ENCODE measurements at places on chromosomes 1 and 21.

GRCh38 chr1:168509875-168510791, 33.7 kb downstream of the XCL2 start:
- DNase-seq: no peak

DNA sequence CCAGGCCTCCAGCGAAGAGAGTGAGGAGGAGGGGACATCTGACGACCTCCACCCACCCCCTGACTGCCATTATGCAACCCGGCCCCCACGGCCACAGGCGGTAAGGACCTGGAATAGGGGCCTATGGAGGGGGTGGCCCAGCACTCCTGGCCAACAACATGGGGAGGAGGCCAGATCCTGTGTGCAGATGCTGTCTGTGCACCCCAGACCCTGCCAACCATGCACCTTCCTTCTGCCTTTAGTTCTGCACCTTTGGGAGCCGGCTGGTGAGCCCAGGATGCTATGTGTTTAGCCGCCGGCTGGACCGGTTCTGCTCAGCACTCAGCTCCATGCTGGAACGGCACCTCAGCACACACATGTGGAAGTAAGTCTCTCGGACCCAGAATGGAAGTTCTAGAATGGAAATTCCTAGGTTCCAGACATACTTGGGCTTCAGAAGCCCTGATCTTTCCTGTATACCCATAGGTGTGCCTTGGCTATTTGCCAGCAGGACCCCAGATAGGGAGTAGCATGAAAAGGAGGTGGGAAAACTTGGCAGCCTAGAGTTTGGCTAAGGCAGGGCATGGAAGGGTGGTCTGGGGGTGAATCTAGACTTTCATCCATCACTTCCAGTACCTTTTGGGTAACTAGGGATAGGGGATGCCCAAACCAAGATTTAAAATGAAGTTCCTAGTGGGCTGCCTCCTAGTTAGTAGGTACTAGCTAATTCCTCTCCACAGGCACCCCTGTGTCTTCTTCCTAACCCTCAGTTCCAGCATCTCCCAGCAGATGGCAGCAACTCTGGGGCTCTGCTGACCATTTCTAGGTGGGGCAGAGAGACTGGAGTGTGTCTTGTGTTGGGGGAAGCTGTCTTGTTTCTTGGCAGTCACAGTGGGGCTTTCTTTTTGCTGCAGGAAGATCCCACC, 3.6 kb upstream of the CYB561D1 start:
- no peak for DNase-seq

DNA sequence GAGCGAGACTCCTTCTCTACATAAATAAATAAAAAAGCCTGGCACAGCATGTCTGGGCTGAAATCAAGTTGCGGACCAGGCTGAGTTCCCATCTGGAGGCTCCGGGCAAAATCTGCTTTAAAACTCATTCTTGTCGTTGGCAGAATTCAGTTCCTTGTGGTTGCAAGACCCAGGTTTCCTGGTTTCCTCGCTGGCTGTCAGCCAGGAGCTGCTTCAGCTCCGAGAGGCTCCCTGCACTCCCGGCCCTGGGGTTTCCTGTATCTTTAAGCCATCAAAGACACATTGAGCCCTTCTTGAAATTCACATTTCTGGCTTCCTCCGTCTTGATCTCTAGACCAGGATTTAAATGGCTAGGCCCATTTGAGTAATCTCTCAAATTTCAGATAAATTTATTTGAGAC, 20.6 kb upstream of the SCCPDH start:
- DNase-seq: peak; percentile 60

DNA sequence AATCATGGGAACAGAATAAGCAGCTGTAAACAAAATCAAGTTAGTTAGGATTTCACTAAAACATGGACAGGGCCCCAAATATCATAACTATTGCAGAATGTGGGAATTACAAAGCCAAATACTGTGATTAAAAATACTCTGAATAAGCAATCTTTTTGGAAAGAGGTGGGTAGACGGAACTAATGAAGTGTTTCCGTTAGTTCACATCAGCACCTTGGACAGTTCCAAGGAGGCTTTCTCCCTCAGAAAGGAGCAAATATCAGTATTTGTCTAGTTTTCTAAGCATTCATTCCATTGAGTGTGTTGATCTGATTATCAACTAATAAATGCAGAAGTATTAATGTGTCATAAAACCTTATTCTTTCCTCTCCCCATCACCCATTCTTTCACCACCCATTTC, 97.4 kb downstream of the FAM78B start:
- DNase-seq: no peak

DNA sequence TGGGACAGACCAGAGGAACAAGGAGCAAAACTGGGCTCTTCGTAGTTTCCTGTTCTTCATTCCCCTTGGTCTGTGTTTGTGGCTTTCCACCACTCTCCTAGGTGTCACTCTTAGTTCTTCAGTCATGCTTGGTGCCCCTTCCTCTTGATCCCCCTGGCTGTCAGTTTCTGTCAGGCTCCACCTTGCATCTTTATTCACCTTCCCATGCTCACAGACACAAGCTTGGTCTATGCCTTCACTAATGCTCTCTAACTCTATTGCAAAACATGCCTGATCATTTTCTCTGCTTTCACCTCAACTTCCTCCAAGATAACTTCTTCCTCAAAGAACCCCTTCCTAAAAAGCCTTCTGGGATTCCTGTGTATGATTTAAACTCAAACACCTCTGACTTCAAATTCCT, 122.9 kb downstream of the GLUL start:
- no peak for DNase-seq

DNA sequence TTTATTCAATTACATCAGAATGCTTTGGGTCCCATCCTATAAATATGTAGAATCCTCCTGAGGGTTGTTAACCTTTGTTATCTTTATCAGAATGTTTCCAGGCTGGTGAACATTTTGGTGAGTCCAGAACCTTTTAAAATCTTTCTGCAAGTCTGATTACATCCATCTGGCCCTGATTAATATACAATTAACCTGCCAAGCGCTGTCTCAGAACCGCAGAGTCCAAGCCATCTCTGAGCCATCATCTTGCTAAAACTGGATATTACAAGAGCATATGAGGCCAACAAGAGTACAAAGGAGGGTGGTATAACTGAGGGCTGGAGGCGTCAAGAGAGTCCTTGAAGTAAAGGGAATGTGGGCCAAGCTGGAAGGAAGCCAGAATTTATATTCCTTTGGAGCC, 88.6 kb upstream of the ZC3H11B start:
- DNase-seq: no peak

DNA sequence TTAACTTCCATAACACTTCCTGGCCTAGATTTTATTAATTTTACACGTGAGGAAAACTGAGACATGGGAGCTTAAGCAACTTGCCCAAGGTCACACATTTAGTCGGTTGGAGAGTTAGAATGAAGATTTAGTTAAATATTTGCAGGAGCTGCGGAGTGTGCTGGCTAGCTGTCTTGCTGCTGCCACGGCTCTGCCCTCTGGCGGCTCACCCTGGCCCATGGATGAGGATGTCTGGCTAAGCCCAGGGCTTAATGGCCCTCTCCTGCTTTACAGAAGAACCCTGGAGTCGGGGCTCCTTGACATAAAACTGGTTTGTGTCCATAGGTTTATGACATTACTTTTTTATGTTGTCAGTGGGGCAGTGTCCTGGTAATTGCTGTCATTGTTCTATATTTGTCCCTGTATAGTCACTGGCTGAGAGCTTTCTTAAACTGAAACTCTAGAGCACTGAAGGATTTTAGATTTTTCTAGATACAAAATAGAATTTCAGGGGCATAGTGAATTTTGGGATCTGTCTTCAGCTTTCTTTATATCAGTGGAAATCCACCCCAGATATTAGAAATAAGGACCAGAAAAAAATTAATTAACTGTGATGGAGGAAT, 88.9 kb upstream of the WLS start:
- peak; percentile 79 for DNase-seq

DNA sequence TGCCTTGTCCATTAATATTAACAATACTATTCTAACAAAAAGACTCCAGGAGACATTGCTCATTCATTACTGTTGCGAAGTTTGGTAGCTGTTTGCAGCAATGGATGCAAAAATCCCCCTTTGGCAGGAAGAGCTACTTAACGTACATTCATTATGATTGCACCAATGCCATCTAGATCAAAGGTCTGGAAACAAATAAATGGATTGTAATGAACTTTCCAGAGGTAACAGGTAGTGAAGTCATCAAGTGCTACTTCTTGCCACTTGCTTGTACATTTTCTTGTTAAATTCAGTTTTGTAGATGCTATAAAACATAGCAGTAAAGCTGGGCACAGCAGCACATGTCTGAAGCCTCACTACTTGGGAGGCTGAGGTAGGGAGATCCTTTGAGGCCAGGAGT, 93.9 kb downstream of the DDAH1 start:
- no peak for DNase-seq

- DNase-seq: no peak
Observed at GRCh38 chr1:53373246-53373645, 45.4 kb upstream of the LRP8 start.

DNA sequence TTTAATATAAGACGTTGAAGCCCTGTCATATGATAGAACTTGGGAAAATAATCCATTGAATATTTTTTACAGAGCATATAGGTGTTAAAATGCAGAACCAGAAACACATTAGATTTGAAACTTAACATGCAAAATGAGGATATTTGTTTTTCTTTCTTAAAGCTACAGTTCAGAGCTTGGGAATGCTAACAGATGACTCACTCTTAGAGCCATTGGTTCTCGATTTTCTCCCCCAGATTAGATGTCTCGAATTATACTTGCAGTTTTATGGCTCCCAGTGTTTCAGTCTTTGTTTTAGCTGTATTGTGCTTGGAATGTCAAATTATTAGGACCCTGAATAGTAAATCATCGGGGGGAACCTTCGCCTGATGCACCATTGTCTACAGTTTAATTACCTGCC, 575.7 kb upstream of the ZP4 start:
- no peak for DNase-seq

DNA sequence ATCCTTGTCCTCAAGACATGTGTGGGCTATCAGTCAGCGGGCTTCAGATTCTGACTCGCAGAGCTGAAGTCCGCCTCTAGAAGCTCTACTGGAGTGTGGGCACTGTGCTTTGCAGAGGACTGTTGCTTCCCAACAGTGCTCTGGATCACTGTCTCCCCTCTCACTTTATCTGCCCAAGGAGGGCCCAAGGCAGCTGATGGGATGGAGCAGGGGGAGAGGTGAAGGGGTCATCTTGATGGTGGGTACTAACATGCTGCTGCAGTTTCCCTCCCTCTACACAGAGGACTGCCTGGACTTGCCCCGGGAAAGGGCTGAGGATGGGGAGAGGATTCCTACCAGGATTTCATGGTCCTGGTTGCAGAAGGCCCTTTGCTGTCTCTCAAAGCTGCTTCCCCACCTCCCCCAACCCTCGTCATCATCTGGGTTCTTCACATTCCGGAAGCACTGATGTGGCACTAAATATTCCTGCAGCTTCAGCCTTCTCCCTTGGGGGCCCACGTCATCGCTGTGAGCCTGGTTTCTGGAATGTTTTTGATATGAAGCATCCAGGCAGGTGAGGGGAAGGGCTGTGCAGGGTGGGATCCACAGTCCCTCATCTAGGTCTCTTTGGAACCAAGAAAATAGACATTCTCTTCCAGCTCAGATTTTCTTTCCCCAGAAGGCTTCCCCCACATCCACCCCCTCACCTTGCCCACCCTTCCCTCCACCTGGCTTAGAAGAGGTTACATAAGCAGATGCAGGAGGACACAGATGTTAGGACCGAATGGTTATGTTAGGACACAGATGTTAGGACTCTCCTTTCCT, 23.2 kb downstream of the NUAK2 start:
- no peak for DNase-seq

- DNase-seq: no peak
Observed at GRCh38 chr1:27331922-27332321, 9.9 kb upstream of the SYTL1 start.

- no peak for DNase-seq
Observed at GRCh38 chr1:71030026-71030425, 17.6 kb downstream of the PTGER3 start.

- no peak for DNase-seq
Observed at GRCh38 chr1:223718850-223719249, 6.5 kb downstream of the CAPN2 start.

DNA sequence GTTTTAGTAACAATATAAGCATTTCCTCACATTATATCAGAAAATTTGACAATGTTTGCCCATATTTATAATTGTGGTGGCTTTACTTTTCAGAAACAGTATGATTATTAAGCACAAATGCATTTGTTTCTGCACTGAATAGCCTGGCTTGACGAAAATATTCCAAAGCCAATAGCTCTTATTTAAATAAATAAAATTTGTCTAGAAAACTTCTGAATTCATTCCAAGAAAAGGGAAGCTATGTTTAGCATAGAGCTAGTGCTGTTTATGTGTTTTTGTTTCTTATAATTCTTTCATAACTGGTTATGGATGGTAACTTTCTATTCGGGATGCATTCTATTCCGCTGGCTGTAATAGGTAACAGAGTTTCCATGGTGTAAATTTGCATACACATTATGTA, 268.6 kb downstream of the PTBP2 start:
- DNase-seq: no peak

DNA sequence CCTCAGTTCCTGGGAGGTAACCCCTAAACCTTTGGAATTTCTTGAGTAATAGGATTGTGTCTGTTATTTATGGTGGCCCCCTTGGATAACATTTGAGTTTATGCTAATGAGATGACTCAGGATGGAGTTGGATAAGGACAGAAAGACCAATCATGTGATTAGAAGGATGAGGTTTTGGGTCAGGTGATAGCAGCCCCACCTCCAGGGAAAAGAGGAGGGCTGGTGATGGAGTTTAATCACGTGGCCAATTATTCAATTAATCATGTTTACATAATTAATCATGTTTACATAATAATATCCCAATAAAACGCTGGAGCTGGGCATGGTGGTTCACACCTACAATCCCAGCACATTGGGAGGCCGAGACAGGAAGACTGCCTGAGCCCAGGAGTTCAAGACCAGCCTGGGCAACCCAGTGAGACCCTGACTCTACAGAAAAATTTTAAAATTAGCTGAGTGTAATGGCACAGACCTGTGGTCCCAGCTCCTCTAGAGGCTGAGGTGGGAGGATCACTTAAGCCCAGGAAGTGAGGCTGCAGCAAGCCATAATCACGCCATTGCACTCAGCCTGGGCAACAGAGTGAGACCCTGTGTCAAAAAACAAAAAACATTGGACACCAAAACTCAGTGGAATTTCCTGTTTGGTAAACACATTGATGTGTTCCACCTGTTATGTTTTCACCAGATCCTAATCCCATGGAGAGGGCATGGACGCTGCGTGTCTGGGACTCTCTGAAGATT, 73.3 kb downstream of the NUP210L start:
- no peak for DNase-seq

DNA sequence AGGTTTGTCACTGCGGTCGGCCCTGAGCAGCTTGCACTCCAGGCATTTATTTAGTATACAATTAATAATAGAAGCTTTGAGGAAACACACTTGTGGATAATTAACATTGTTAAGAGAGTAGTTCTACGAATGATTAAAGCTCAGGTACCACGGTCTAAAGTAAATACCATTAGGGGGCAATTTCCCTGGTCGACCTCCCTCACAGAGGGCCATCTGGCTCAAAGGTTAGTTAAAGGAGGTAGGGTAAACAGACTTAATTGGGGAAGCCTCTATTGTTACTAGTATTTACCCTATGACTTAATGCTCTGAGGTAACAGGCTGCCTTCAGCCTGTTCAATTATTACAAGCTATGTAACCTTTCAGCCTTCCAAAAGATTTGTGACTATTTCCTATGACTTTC, 122.3 kb upstream of the SLC44A3 start:
- DNase-seq: no peak

All from lower lobe of right lung (tissue), 2 donors.